Right ventricle myocardium inferior (tissue), 1 donor: ENCODE measurements at places on chromosomes 3 and 15. TPM values are rescaled to one million over a fixed set of nuclear protein-coding genes. Genes with fewer than 3 reads are reported as not detected.

Gene ILDR1
- 0.16 TPM for total RNA-seq

Gene SHC4
- 1.5 TPM for total RNA-seq

Gene STARD9
- total RNA-seq = 7.2 TPM

Gene FANCD2OS
- total RNA-seq = not detected

Gene CELSR3
- 0.38 TPM for total RNA-seq

Gene BMF
- 3.2 TPM for total RNA-seq

Gene XIRP1
- total RNA-seq = 317 TPM
